ENCODE measurements at places on chromosomes 1 and 21. TPM values are rescaled to one million over a fixed set of nuclear protein-coding genes. Genes with fewer than 3 reads are reported as not detected.

DNA sequence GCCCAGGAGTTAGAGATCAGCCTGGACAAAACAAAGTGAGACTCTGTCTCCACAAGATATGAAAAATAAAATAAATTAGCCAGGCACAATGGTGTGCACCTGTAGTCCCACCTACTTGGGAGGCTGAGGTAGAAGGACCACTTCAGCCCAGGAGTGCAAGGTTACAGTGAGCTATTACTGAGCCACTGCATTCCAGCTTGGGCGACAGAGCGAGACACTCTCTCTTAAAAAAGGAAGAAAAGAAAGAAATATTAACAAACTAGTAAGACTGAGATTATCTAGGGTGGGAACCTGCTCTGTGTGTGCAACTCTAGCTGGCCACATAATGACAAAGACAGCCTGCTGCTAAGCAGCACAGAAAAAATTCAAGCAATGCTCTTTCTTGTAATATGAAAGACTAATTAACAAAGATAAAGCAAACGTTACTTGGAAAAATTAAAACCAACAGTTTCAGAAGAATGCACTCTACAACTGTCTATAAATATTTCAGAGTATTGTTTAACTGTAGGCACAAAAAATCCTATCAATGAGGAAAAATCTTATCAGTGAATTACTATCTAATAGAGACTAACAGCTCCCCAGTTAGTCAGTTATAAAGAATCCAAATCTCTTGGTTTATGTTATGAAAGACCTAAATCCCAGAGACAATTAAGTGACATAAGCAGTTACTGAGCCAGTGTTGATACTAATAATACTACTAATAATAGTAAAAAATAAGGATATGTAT lies 74.5 kb downstream of the ENAH start:
- peak; percentile 71 for DNase-seq

DNA sequence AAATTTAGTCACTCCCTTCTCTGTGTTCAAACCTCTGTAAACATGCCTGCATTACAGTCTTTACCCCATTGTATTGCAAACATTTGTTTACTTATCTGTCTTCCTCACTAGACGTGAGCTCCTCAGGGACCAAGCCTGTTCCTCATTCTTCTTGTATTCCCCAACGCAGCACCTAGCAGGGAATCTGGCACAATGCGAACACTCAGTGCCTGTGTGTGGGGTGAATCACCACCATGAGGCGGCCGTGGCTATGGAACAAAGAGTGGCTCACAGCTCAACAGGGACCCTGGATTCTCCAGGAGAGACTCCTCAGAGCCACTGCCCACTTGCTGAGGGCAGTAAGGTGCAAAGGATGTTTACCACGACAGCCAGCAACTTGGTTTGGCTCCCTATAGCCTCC lies 95.9 kb downstream of the DDX20 start:
- no peak for DNase-seq

DNA sequence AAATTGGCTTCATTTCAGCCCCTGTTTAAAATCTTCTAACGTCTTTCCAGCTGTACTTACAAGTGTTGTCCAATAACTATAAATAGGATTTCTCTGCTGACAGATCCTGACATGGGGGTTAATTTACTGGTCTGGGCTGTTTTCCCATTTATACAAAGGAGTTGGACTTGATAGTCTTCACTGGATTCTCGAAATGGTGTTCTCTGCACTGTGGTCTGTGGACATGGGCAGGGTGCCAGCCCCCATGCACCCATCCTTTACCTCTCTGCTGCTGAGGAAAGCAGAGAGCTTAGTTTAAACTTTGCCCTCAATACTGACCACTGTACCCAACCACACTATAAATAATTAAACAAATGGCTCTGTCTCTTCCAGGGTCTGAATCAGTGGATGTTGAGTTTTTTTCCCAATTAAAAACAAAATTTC lies 5.2 kb downstream of the DIO1 start:
- DNase-seq, result peak; percentile 90

- no peak for DNase-seq
Measured at GRCh38 chr21:18114810-18115209, 129.8 kb upstream of the CHODL start.

- DNase-seq, result peak; percentile 90
Measured at GRCh38 chr21:30408782-30409494, 13.1 kb downstream of the KRTAP13-1 start.

GRCh38 chr1:50735443-50735842 lies 224.6 kb downstream of the FAF1 start:
- peak; percentile 10 for DNase-seq

DNA sequence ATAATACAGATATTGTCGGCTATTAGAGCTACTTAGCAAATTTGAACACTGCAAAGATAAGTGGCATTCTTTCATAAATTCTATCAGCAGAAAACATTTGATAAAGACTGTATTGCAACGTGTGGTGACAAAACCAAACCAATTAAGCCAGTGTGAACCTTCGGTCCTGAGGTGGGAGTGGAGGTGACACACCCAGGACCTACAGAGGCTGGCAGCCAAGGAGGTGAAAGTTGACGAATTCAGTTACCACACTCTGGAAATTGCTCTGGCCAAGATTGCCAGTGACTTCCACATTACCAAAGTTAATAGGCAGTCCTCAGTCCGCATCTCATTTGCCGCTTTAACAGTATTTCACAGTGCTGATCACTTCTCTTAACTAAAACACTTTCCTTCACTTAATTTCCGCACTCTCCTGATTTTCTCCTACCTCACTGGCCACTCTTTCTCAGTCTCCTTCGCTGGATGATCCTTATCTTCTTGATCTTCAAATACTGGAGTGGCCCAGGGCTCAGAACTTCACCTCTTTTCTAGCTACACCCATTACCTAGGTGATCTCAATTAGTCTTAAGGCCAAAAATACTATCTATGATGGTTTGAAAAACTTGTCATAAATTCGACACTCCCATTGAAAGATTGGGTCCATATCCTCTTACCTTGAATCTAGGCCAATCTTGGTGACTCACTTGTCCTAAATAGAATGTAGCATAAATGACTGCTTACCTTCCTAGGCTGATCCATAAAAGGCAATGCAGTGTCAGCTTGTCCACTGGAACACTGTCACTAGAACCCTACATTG lies 5.1 kb upstream of the CDC42BPA start:
- DNase-seq, result no peak

DNA sequence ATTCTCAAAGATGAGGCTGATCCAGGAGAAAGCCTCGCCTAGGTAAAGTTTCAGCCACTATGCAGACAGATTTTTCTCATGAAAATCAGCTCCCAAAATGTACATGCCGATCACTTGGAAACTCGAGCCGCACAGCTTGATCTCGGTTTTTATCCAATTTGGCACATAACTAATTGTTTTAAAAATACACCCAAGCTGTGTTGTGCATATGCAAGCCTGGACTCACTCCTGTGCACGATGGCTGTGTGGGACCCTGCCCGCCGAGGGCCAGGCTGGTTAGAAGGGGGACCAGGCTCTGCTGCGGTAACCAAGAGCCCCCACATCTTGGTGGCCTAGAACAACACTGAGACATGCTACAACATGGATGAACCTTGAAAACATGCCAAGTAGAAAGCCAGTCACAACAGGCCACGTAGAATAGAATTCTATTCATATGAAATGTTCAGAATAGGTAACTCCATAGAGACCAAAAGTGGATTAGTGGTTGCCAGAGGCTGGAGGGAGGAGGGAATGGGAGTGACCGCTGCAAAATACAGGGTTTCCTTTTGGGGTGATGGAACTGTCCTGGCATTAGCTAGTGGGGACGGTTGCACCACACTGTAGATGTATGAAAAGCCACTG lies 16.1 kb upstream of the LDLRAP1 start:
- DNase-seq, result no peak

GRCh38 chr1:89566761-89567174 lies 42.1 kb downstream of the LRRC8B start:
- no peak for DNase-seq

Gene BACE2
- total RNA-seq, result 23.5 TPM

- no peak for DNase-seq
Measured at GRCh38 chr1:36349839-36350238, 26.4 kb upstream of the EVA1B start.

DNA sequence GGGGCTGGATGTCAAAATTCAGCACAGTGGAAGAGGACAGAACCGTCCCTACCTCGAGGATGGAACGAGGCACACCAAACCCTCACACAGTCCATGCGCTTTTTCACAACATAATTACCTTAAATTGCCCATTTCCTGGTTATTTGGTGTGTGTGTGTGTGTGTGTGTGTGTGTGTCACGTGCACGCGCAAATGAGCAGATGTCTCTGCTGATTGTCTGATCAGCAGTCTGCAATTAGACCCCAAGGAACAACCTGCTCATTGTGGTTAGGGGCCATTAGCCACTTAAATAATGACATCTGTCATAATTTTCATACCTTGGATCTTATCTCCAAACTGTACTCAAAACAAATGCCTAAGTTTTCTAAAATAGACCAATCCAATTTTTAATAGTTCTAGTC lies 23.2 kb downstream of the AVPR1B start:
- DNase-seq, result no peak

DNA sequence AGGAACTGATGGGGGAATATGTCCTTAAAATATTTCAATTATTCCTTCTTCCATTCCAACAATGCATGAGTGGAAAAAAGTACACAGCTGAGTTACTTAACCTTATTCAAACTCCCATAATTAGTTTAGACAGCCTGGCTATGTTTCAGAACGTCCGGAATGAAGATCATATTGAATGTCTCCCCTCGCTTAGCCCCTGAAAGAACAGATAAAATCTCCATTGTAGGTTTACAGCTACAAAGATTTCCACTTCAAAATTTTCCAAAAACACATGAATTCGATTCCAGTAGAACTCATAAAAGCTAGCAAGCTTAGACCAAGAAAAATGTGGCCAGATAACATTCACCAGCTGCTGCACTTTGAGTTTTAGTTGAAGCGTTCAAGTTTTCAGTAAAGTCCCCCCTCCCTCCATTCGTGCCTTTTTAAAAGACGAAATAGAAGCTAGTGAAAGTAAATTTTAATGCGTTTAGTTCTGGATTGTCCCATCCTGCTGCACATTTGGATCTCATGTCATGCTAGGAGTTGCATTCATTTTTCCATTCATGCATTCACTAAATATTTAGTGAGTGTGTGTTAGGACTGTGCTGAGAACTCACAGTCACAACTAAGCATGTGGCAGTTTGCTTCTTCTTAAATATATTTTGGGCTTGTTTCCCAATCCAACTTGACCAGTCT lies 29.4 kb upstream of the SSX2IP start:
- DNase-seq, result no peak

DNA sequence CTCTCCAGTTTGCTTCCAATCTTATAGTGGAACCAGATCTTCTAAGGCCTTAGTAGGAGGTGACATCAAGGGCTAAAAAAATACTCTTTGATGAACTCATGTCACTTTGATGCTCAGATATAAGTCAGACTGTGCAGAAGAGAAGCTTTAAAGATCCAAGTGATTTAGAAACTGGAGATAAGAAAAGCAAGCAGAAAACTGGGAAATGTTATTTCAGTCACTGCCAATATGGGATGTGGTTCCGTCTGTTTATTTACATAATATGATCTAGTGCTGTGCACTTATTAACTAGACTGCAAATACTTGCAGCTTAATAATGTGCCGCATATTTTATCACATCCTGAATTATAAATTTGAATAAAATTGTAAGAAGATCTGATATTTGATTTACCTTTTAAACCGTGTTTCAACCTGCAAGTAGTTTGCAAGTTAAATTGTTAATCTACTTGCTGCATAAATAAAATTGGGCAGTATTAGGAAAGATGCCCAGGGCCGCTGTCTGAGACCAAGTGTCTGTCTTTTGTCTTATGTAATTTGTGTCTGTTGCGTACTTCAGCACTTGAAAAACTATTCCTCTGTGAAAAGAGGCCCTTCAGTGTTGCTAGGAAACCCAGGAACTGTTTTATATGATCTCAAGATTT lies 29.6 kb downstream of the CXADR start:
- DNase-seq, result peak; percentile 50

Gene CREB3L4
- 28.4 TPM for total RNA-seq

DNA sequence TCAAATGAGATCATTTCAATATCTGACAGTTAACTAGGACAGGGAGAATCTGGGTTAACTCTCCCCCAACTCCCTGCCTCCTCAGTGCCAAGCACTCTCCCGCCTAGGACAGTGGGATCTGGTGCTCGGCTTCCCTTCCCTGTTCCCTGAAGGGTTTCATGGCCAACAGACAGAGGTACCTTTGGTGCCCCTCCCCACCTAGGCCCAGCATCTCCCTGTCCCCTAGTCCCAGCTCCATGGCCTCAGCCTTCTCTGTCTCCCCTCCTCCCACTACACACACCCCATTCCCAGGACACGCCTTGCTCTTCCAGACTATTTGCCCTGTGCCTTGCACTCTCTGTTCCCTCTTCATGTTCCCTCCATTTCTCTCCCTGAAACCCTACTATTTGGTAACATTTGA lies 77.1 kb downstream of the CD247 start:
- no peak for DNase-seq

- DNase-seq, result no peak
Measured at GRCh38 chr1:201719812-201720521, 109.0 kb upstream of the IPO9 start.

DNA sequence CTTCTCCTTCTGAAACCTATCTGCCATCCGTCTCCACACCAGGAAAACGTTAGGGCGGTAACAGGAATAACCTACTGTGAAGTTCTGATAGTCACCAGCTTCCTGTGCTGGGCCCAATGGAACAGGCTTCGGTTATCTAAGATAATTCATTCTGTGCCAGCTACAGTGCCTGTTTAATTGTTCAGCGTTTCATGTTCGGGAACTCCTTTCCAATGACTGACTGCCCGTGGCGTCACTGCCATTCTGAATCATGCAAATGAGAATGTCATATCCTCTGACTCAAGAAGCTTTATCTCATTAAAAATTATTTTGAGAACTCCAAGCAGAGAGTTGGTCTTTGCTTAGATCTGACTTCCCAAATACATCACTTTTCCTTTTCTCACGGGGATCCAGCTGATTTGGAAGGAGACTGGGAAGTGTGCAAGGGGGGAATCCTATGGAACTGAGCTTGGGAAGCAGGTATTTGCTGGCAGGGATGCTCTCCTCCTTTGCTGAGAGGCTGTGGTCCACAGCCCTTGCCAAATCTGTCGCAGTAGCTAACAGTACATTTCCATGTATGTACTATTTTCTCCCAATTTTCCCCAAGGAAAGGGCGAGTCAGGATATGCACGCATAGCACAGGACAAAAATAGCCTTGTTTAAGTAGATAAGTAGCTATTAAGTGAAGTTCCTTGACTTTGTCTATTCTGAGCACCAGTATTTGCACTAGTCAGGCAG lies 358.7 kb downstream of the LTN1 start:
- no peak for DNase-seq

DNA sequence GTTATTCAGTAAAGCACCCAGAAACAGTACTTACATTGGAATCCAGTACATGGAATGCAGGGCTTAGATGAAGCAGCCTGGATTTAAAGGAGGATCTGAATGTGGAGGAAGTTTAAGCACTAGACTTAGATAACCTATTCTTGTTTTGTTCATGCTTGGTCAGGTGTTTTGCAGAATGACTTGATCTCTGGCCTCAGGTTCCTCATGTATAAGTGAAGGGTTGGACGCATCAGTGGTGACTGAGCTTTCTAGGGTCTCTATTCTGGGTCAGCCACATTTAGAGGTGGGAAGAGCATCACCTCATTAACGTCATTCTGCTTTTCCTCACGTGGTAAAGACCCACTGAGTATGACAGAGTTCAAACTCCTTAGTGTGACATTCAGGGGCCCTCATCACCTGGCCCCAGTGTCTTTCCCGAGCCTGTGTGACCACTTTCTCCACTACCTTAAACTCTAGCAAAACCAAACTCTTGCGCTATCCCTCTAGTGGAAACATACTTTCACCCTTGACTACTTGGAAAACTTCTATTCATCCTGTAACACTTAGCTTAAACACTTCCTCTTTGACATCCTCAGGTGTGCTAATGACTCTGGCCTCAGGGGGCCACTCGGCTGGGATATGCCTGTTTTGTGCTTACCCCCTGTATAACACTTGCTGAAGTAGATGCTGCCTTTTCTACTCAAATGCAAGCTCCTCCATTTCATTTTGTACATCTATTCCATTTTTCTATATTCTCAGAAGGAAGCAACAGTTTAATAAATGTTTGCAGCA lies 871 bp upstream of the ERICH3 start:
- DNase-seq, result no peak

All from Caki2 (cell line).